ENCODE measurements at places on chromosomes 6 and 20.

DNA sequence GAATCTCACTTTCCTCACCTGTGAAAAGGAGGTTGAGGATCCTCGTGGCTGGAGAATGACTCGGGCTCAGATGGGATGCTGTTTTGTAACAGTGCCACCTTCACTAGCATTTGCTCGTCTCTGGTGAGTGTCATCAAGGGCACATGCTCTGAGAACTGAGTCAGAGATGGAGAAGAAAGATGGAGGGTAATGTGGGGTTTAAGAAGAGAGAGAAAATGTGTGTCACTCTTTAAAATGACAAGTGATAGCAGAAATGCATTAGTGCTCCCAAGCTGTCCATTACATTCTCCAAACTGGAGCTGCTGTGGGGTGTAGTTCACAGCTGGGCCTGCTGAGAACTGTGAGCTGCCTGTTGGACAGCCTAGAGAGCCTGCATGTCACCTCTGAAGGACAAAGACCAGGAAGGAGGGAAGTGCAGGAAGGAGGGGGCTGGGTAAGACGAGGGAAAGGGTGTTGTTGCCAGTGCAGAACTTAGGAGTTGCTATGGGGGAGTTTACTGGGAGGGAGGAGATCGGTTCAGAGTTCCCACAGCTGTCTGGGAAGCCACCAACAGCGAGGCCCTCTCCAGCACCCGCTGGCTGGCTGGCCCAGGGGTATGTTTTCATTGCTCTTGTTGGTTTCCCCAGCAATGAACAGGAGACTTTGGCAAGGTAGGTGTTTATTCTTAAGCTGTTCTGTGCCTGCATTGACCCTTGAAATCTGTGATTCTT, 19.8 kb downstream of the GMPR start:
- no peak for DNase-seq

DNA sequence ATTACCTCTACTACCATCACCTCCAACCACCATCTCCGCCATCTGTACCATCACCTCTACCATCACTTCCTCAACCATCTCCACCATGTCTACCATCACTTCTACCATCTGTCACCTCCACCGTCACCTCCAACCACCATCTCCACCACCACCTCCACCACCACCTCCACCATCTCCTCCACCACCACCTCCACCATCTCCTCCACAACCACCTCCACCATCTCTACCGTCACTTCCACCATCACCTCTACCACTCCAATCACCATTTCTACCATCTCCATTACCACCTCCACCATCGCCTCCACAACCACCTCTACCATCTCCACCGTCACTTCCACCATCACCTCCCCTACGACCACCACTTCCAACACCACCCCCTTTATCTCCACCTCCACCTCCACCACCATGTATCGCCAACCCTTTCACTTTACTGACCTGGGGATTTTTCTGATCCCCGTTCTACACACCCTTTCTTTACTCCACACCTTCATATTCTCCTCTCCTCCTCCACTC, 2.3 kb downstream of the IPCEF1 start:
- DNase-seq: no peak

DNA sequence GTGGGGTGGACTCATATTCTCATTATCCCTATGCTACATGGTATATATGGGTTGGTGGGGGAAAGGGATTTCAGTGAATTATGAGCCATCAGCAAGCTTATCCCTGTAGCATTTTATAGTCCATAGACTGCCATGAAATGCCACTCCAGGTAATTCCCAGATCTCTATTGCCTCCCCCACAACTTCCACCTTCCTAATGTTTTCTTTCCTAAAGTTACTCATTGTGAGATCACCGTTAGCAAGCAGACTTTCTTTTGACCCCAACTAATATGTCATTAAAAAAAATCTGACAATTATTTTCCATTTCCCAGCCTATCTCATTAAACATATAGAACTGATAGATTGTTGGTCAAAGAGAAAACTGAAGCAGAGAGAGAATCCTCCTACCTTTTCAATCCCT, 40.7 kb upstream of the TBX18 start:
- DNase-seq: no peak

GRCh38 chr6:31920811-31921210, 6.7 kb upstream of the C2 start:
- DNase-seq: no peak

- no peak for DNase-seq
Measured at GRCh38 chr6:99146711-99147110, 199.0 kb upstream of the FBXL4 start.

DNA sequence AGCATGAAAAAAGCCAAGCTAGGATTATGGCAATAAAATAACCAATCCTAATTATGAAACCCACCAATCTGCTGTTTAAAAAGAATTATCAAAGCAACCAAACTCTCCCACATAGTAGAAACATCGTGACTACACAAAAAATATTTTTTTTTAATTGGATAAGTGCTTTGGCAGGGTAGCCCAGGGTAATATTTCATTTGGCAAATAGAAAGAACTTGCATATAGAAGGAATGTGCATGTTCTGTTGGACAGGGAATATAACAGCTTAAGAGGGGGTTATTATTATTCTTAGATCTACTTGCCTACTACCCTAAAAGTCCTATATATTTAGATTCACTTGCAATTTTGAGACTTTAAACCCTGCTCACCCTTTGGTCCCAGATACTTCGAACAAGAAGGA, 972 bp downstream of the GSTA3 start:
- DNase-seq: no peak

GRCh38 chr20:17810062-17810631, 110.4 kb downstream of the BANF2 start:
- no peak for DNase-seq

DNA sequence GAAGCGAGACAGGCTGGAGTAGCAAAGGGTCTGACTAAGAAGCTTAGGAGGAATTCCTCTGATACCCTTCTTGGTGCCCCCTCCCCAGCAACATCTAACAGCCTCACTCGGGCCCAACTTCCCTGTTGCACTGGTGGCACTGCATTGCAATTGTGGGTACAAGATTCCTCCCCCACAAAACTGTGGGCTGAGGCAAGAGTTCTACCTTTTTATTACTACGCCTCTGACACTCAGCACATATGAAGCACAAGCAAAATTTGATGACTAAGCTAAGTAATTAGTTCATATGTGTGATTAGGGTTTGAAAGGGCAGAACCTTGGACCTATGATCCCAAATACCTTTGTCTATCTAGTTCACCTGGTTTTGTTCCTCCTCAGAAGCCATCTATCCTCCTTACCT, 83.5 kb downstream of the ZHX3 start:
- no peak for DNase-seq

DNA sequence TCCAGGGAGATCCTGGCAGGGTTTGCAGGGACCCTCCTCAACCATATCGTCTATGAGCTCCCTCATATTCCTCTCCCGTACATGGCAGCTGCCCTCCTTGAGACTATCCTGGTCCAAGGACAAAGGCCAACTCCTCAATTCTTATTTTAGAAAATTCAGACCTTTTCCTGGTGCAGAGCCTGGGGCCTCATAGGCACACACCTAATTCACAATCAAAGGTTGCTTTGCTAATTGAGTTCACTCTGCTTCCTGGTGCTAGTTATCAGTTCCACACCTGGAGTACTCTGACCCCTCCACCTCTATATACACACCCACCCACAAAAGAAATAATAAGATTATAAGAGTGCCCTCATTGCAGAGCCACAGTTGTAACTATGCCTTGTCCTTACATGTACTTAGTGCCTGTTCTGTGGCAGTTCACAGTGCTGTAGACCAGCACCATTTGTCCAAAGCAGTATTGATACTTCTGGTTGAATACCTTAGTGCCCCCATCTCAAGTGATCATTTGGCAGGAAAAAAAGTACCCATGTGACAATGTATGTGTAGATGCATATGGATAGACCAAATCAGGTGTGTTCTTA, 38.7 kb downstream of the GSS start:
- no peak for DNase-seq

- DNase-seq: peak; percentile 68
Measured at GRCh38 chr20:50788045-50788991, 6.5 kb upstream of the BCAS4 start.

GRCh38 chr6:136628996-136629395, 78.8 kb upstream of the MAP7 start:
- DNase-seq: peak; percentile 89

- DNase-seq: peak; percentile 5
Measured at GRCh38 chr6:134590449-134590848, 272.5 kb upstream of the SGK1 start.

DNA sequence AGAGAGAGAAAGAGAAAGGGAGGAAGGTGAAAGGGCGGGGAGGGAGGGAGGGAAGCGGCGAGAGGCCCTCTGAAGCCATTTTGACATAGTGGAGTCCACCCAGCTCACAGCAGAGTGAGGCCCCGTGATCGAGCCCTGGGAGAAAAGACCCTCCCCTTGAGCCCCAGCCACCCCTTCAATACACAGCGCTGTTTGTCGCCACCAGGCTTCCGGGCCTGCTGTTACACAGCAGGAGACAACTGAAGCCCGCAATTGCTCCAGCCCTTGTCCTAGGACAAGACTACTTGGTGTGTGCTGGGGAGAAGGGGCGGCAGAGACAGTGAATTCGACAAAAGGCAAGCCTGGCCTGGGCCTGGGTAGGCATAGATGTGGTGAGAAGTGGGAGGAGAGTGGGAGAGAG, 67.3 kb downstream of the PRR18 start:
- DNase-seq: no peak

- no peak for DNase-seq
Measured at GRCh38 chr20:2847802-2848201, 7.3 kb downstream of the VPS16 start.

DNA sequence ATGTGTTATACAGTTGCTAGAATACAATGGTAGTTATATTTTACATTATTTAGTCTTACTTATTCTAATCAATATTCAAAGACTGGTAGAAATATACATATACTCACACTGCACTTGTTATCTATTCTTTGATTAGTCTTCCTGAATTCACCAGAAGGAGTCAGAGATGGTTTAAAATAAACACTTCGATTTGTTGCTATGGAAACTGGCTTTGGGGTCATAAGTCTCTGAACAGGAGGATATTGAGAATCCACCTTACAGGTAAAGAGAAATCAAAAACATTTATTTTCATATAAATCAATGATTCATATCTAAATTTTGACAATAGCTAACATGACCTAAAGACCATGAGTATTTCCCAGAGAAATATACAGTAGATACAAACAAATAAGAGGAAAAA, 41.6 kb downstream of the NUP153 start:
- DNase-seq: no peak

DNA sequence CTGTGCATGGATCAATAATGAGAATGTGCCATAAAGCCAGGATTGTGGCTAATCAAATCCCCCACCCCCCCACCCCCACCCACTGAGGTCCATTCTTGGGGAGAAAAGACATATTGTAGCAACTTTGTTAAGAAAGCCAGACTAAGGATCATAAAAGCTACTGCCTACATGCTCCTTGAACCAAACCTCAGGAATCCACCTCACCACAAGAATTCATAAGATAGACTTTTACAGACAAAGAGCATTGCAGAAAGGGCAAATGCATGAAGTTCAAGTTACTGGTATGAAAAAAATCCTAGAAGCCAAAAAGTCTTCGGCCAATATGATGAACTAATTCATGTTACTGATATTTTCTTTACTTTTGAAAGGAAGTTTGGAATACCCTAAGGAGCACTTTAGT, 187.9 kb upstream of the ARID1B start:
- peak; percentile 85 for DNase-seq

GRCh38 chr6:33820243-33820642, 16.4 kb upstream of the MLN start:
- DNase-seq: no peak

- no peak for DNase-seq
Measured at GRCh38 chr6:88165087-88165843, 882 bp downstream of the CNR1 start.

- peak; percentile 62 for DNase-seq
Measured at GRCh38 chr20:47544240-47544639, 42.6 kb downstream of the NCOA3 start.

GRCh38 chr6:137309078-137309762, 90.0 kb upstream of the IFNGR1 start:
- DNase-seq: peak; percentile 87

GRCh38 chr6:75745404-75745803, 3.6 kb upstream of the MYO6 start:
- no peak for DNase-seq

DNA sequence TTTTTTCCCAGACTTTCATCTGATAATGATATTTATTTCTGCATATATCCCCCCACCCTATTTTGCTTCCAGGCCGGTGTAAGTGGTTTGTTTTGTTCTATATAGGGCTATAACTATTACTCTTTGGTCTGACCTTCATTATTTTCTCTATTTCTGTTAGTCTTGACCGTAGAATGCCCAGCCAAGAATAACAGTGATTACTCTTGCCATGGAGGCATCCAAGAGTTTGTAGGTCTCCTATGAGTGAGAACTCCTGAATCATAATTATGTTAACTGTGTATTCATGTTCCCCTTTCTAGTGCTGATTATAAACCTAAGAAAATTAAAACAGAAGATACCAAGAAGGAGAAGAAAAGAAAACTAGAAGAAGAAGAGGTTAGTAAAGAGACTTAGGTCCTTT, 52.2 kb downstream of the TOP1 start:
- DNase-seq: peak; percentile 61

DNA sequence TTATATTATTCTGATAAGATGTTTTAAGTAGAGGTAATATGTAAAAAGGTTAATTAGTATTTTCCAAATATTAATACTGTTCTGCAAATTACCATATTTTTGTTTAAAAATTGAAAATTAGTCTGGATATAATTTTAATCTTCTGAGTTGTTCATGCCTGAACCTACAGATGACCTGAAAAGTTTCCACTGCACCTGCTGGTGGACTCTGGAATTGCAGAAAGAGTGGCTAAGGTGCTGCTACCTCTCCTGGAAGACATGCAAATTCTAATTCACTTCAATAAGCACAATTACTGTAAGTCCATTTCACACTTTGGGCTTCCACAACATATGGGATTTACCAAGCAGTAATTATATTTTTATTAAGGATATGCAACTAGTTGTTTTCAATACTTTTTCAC, 77.7 kb upstream of the OLIG3 start:
- peak; percentile 21 for DNase-seq

- DNase-seq: no peak
Measured at GRCh38 chr20:49671433-49671832, 42.2 kb downstream of the B4GALT5 start.

DNA sequence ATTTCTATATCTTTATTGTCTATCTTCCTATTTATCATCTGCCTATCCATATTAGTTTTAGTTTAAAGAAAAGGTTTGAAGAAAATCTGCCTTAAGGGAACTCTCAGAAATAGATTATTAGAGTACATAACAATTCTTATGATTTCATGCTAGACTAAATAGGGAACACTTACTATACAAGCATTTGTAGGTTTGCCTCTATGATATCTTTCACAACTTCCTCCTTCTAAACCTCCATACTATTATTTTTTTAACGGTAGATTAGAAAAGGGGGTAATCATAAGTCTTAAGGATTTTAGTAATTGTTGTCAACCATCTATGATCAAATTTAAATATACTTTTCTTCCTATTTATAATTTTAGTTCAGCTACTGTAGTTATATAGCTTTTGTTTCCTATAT, 11.6 kb upstream of the DSE start:
- no peak for DNase-seq

Data from iris pigment epithelial cell (primary cell).